GM12878 (cell line): ENCODE measurements at places on chromosomes 7 and 10. TPM values are rescaled to one million over a fixed set of nuclear protein-coding genes. Genes with fewer than 3 reads are reported as not detected.

COMMD3 gene
- polyA plus RNA-seq: 205 TPM in 2 replicates

DNA sequence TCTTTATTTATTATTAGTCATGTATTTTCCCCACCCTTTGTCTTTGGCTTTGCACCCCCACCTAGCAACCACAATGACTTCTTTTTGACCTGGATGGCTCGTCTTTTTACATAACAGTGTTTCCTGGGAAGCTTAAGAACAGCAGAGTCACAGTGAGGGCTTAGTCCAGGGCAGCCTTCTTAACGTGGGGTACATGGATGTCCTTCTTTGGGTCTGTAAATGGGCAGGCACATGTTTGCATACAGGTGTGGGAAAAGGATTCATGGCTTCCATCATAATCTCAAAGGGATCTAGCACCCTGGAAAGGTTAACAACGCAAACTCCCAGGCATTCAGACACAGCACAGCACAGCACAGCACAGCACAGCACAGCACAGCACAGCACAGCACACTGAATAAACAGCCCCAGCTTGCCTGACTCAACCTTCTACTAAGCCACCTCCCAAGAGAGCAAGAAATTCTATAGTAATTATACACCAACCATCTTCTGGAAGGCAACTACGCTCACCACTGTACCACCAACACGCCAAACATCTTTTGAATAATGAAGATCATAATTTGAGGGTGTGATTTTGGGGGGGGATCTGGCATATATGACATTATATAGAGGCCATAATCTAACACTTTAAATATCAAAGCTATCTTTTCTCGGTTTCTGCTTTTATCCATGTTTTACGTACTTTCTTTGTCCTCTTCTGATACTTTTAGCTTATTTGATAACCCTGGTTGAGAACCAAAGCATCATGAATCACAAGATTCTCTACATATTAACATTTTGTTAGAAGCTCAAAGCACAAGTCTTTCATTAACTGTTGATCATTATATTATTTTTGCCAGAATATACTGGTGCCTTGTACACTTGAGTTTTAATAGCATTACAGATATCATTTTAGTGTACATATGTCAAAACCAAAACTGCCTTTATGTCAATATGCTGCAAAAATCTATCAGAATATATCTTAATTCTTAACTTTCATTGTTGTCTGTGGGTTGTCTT lies 177.2 kb upstream of the KLF14 start:
- no peak for DNase-seq

DNA sequence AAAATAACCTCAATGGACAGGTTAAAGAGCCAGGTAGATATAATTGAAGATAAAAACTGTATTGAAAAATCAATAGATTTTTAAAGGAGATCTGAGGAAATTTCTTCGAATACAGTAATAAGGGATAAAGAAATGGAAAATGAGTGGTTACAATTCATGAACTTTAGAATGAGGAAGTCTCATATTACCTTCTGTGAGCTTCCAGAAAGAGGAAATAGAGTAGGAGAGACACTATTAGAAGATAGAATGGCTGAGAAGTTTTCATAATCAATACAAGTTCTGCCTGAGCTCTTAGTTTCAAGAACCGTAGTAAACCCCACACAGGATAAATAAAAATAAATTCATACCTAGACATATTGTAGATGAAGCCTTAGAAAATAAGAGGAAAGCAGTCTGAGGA lies 11.5 kb downstream of the SDK1 start:
- no peak for DNase-seq

- peak; percentile 24 for DNase-seq
Observed at GRCh38 chr10:6171881-6172695, 30.6 kb upstream of the PFKFB3 start.
